ENCODE measurements at places on chromosomes 13 and 19. TPM values are rescaled to one million over a fixed set of nuclear protein-coding genes. Genes with fewer than 3 reads are reported as not detected.

ZNF112 gene
- 1.9 TPM for total RNA-seq

FSTL3 gene
- 224 TPM for total RNA-seq

PMIS2 gene
- not detected for total RNA-seq

ZNF442 gene
- total RNA-seq, result not detected

BCAM gene
- total RNA-seq, result 83.6 TPM

TEX26 gene
- total RNA-seq, result not detected

TBC1D4 gene
- 13.4 TPM for total RNA-seq

LGALS7B gene
- not detected for total RNA-seq

HSH2D gene
- 0.14 TPM for total RNA-seq

TMEM38A gene
- total RNA-seq, result 1.4 TPM

DMRTC2 gene
- not detected for total RNA-seq

VSTM2B gene
- not detected for total RNA-seq

ADGRE3 gene
- total RNA-seq, result not detected

MCEMP1 gene
- not detected for total RNA-seq

CALR gene
- total RNA-seq, result 508 TPM

NLRP7 gene
- not detected for total RNA-seq

RASGRP4 gene
- not detected for total RNA-seq

FAM216B gene
- total RNA-seq, result not detected

EHD2 gene
- total RNA-seq, result 157 TPM

NRTN gene
- 1.6 TPM for total RNA-seq

GNG7 gene
- 0.08 TPM for total RNA-seq

ONECUT3 gene
- total RNA-seq, result not detected

FCER2 gene
- total RNA-seq, result not detected

RNF17 gene
- not detected for total RNA-seq

SMAD9 gene
- total RNA-seq, result 0.05 TPM

CDX2 gene
- 1.2 TPM for total RNA-seq

SPIB gene
- total RNA-seq, result 0.17 TPM

SPACA4 gene
- 0.31 TPM for total RNA-seq

IRGC gene
- not detected for total RNA-seq

MBD3L3 gene
- total RNA-seq, result not detected

NKPD1 gene
- total RNA-seq, result 0.26 TPM

CBARP gene
- 4.3 TPM for total RNA-seq

ZNF91 gene
- 0.60 TPM for total RNA-seq

PABPC3 gene
- total RNA-seq, result 0.11 TPM

ANGPTL8 gene
- not detected for total RNA-seq

GZMM gene
- total RNA-seq, result 0.38 TPM

MATK gene
- 1.8 TPM for total RNA-seq

LYPD3 gene
- total RNA-seq, result 0.22 TPM

PSG7 gene
- total RNA-seq, result 0.07 TPM

KLK13 gene
- not detected for total RNA-seq

FAAP24 gene
- total RNA-seq, result 13.3 TPM

RHPN2 gene
- 54.0 TPM for total RNA-seq

CEACAM4 gene
- total RNA-seq, result not detected

ZNF667 gene
- not detected for total RNA-seq

ACER1 gene
- not detected for total RNA-seq

C2CD4C gene
- total RNA-seq, result 0.44 TPM

PRR12 gene
- 31.4 TPM for total RNA-seq

KLK11 gene
- total RNA-seq, result not detected

ERVV-1 gene
- total RNA-seq, result not detected

SOX21 gene
- 0.82 TPM for total RNA-seq

ZNF264 gene
- total RNA-seq, result 7.4 TPM

TMEM59L gene
- 5.8 TPM for total RNA-seq

TGFB1 gene
- 129 TPM for total RNA-seq

OVOL3 gene
- 0.36 TPM for total RNA-seq

Measured in A549 treated with GW870086 at 1 μM for 4 hours (cell line).